ENCODE measurements at places on chromosomes 3 and 15.

DNA sequence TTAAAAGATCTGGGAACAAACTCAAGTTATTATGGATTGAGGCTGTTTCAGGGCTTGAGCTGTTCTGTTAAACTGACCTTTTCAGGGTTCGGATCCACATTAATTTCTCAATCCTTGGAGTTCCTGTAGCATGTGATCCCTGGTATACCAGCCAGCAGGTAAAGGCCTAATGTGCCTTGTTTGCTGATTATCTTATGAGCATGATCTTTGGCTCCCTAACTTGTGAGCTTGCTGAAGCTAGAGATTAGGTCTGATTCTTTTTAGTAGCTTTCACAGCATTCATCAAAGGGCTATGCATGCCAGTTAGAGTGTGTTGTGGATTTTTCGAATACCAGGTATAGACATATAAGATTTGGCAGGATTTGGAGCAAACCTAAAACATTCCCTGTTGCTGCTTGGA is 10.3 kb downstream of the CORO2B start:
- no peak for DNase-seq

GRCh38 chr15:52362497-52362896 is 66.9 kb upstream of the MYO5C start:
- no peak for DNase-seq

GRCh38 chr3:197522183-197522715 is 33.5 kb downstream of the BDH1 start:
- no peak for DNase-seq

DNA sequence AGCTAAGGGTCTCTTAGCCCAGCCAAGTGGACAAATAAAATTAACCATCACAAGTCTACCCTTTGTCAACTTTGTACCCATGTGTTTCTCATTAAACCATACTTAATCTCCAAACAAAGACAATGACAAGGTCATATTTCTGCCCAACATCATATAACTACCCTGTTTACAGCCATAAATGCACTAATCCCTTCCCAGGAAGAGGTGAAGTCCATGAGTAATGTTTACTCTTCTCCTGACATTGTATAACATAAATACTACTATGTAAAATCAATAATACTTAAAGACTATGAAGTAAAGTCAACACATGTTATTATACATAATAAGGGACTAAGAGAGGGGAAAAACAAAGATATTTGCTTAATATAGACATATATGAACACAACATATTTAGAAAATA is 38.5 kb upstream of the FAN1 start:
- no peak for DNase-seq

- DNase-seq: no peak
Measured at GRCh38 chr3:102530415-102531181, 95.8 kb downstream of the ZPLD1 start.
